Karpas-422 (cell line): ENCODE measurements at places on chromosomes 7 and 10.

DNA sequence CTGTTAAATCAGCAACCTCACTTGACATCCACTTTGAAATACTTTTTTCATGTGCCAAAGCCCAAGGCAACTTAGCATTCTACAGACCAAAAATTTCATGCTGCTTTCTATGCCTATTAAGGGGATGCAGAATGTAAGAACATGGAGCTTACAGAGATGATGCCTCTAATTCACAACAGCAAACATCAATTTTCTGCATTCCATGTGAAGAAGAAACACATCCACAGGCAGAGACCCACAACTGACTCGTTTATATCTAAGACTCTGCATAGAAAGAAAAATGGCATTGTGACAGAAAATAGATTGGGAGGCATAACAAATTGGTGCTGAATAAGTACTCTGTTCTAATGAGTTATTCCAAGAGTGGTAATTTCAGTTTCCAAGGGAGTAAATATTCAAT is 107.6 kb downstream of the SGMS1 start:
- DNase-seq = no peak

GRCh38 chr7:137903382-137904169 is 56.8 kb upstream of the DGKI start:
- DNase-seq = peak; percentile 83

DNA sequence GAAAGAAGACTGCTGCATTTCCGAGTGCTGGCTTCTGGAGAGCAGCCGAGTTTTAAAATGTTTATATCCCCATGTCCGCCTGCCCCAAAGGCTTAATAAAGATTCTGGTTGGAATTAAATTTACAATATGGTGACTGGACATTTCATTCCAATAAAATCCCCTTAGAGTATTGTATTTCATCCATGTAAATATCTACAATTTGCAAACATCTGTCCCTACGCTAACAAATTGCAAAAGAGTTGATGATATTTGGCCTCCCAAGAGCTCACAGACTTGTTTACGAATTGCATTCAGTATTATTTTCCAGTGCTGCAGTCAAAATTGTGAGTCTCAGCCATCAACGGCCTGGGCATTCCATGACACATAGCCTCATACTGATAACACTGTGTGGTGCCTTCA is 50.1 kb downstream of the PLEKHS1 start:
- DNase-seq = no peak

DNA sequence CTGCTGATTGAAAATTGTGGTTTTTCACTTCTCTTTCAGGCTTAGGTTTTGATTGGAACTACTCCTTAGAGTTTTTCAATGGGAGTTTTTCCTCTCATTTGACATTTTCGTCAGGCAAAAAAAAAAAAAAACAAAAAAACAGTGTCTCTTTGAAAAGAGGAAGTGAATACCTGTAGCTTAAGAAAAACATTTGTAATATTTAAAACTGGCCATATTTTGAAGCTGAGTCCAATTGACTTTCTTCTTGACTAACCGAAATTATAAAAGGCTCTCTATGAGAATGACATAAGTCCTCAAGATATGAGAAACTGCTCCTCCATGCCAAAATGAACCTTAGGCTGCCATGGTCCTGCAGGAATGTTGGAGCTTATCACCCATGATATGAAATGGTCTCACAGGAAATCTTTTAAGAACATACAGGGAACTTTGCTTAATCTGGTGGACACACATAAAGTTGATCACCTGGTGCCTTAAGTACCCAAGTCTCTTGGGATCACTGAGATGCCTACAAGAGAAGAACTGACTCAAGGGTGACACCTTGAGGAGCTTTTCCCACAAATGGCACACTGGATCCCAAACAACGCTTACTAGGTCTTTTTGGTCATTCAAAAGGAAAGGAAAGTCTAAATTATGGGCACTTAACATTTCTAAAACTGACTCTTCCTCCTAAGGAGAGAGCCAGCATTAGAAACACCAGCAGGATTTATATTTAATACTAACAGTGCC is 263.4 kb downstream of the CDC14C start:
- DNase-seq = peak; percentile 60

GRCh38 chr10:23442936-23443335 is 4.1 kb downstream of the OTUD1 start:
- no peak for DNase-seq

GRCh38 chr7:140456551-140457051 is 22.7 kb downstream of the MKRN1 start:
- no peak for DNase-seq

DNA sequence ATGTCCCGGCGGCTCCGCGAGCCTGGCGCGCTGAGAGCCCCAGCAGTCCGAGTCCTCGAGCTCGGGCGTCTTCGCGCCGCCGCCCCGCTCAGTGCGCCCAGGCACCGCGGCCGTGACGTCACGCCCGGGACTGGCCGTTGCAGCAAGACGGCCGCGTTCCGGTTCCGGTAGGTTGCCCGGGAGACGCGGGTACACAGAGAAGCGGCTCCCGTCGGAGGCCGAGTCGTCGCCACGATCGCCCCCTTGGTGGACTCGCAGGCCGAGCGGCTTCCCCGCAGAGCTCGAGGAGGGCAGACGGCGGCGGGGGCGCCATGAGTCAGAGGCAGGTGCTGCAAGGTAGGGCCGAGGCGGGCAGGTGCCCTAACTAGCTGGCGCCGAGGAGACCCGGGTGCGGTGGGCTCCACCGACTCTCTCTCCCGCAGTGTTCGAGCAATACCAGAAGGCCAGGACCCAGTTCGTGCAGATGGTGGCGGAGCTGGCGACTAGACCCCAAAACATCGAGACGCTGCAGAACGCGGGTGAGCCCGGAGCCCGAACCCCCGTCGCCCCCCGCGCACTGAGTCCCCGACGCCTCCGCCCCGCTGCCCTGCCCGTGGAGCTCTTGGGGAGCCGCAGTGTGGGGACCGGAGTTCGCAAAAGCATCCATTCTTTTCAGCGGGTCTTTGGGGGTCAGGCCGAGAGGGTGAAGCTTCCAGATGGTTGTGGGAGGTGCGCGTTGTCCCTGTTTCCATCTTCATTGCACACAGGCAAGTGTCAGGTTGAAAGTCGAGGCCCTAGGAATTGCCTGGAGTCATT is at the start of gene SPAG6:
TSS of gene SPAG6 (plus strand) at position 196 of the 795 bp plus-strand sequence. CDS start at position 312, 116 bp downstream.
- no peak for DNase-seq

GRCh38 chr10:93550606-93551005 is 15.9 kb upstream of the FFAR4 start:
- no peak for DNase-seq

DNA sequence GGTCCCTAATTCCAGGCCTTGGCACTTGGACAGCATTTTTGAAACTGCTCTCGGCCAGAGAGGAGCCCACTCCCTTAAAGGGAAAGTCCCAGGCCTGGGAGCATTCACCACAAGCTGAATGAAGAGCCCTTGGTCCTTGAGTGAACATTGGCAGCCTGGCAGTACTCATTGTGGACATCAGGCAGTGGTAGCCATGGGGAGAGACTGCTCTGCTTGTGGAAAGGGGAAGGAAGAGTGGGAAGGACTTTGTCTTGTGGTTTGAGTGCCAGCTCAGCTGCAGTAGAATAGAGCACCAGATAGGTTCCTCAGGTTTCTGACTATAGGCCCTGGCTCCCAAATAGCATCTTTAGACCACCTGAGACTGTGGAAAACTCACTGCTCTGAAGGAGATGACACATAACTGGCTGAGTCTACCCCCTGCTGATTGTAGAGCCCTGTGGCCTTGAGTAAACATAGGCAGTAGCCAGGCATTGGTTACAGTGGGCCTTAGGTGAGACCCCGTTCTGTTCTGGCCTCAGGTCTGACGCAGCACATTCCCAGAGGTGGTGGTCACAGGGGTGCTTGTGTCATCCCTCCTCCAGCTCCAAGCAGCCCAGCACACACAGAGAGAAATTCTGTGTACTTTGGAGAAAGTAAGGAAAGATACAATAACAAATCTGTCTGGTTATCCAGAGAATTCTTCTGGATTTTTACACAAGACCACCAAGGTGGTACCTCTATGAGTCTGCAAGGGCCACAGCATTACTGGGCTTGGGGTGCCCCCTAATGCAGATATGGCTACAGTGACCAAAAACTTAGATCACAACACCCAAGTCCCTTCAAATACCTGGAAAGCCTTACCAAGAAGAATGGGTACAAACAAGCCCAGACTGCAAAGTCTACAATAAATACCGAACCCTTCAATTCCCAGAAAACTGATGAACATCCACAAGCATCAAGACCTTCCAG is 153.8 kb downstream of the GNAI1 start:
- DNase-seq = no peak

DNA sequence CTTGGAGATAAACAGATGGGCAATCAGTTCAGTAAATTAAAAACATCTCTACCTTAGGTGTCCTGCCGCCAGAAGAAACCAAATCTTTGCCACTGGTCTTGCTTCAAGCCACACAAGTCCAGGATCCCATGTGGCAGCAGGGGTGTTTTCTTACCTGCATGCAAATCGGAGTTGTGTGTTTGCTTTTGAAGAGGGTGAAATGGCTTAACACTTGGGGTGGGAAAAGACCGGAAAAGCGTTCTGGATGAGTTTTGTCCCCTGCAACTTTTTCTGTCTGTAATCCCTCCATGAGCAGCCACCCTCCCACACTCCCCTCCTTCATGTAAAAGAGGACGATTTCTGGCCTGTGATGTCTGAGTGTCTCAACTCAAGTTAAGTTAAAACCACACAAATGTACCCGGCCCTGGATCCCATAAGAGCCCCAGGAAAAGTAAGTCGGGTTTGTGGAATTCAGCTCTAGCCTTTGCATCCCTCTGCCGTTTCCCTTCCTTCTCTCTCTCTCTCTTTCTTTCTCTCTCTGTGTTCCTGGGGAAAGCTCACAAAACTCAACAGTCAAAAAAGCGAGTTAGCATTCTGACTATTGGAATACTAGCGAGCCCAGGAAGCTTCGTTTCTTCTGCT is 178.5 kb downstream of the TCF7L2 start:
- no peak for DNase-seq
